NCI-H1930 (cell line): ENCODE measurements at places on chromosomes 5 and 9.

- no peak for DNase-seq
These were observed 6.4 kb downstream of the NOP16 start for GRCh38 chr5:176381979-176382378.

GRCh38 chr5:52392321-52392720 is 395.4 kb upstream of the ITGA1 start:
- DNase-seq: no peak

DNA sequence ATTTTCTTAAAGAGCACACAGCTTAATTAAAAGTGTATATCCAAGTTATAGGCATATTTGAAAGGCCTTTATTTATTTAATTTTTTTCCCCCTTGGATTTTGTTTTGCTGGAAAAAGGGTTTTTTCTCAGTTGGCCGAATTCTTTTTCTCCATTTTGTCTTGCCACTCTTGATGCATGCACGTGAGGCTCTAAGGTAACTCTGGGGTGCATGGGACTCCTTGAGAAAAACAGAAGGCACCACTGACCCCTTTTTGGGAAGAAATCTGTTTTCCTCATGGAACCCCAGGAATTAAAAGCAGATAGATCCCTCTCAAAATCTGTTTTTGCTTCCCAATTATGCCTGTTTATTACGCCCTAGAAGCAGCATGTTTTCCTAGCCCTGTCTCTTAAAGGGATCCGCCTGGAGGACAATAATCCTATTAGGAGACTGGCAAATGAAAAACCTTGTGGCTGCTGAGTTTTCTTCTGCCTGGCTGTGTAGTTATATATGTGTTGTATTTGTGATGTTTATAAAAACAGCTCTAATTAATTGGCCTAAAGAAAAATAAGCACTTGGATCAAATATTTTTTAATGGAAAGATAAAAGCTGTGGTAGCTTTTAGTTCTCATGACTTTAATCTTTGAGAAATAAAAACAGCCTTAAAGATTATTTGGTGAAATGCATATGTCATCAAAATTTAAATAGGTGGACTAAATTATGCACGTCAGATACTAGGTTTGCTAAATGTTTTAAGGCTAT is 435.1 kb upstream of the CDH9 start:
- DNase-seq: no peak

- DNase-seq: peak; percentile 82
These were observed at the start of gene ST6GALNAC4 for GRCh38 chr9:127916720-127917581. ST6GALNAC4 (minus strand) TSS chr9:127917041; CDS start chr9:127916419, 622 bp downstream.

GRCh38 chr5:73625944-73626811 is at the start of gene ARHGEF28:
ARHGEF28 (plus strand) TSS chr5:73626196; CDS start chr5:73684852, 58,656 bp downstream.
- peak; percentile 41 for DNase-seq

DNA sequence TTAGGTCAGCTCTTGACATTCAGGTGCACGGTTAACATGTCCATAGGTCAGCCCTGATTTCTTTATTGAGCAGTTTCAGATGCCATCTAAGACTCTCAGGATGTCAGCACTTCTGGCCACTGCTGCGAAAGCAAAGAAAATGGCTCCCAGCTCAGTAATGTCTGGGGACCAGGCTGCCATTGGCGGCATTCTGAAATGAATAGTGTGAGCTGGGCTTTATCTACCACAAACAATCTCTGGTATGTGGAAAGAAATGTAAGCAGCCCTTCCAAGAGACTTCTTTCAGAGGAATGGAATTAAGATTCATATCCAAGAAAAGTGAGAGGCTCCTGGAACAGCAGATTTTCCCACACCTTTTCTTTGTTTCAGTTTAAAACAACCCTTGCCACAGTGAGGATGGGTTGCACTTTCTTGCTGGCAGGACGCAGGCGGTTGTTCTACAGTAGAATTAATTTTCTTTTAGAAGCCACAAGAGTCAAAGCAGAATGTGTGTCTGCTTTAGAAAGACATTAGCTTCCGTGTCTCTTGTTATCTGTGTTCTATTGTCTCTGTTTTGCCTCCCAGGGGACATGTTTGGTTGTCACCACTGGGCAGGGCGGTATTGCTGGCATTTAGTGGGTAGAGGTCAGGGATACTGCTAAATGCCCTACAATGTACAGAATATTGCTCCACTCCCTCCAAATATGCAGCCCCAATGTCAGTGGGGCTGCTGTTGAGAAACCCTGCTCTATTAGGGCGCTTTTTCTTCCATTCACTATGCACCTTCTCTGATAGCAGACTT is 149.9 kb upstream of the ANKH start:
- no peak for DNase-seq

DNA sequence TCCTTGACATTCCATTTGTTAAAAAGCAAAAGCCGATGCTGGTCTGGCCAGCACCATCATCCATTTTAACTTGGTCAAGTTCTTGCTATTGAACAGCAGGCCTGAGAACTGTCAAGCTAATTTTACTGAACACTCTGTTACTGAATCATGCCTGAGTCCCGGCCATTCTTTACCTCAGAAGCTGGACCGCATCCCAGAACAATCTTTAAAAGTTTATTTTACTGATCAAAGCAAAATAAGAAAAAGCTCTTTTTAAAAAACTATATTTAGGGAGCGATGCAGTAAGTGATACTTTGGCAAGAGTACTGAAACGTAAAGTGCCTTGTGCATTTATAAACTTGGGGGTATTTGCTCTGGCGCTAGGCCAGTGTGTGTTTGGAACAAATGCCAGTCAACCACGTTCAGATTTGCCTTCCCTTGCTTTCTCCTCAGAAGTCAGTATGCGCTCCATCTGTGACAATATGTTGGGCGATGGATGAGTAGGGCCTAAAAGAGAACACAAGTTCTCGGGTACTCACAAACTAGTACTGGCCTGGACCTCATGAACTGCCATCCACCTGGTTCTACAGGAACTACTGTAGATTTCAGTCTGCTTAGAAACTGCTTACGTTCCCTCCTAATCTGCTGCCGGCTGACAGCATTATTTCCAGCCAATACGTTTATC is 161.9 kb downstream of the MAPKAP1 start:
- DNase-seq: no peak

- DNase-seq: no peak
These were observed 18.6 kb upstream of the ANGPTL2 start for GRCh38 chr9:127140842-127141675.

GRCh38 chr9:101498323-101498722 is 35.3 kb upstream of the RNF20 start:
- DNase-seq: no peak

GRCh38 chr5:403995-404394 is 39.0 kb upstream of the EXOC3 start:
- DNase-seq: no peak

DNA sequence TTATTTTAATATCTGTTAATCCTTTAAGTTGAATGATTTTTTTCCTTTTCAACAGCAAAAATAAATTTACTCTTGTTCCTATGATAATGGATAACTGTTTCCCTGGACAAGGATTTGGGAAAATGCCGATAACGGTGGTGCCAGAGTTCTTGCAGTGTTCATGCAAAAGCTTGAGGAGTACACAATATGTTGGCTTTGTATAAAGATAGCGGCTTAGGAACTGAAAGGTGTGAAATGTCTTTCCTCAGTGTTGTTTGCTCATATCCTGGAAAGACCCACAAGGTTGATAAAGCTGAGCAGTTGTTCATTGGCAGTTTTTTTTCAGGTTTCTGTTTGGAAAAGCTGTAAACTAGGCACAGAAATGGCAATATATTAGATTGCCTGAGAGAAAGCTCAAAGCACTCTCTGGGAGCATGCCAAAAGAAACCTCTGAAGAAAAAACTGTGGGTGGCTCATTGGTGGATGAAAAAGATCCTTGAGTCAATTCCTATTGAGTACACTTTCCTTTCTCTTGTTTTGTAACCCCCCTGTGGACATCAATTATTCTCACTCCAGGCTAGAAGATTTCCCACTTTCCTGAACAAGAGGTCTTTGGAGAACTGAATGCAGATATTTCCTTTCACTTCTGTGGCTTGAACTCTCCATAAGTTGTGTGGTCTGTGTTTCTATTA is 117.2 kb upstream of the RGMB start:
- DNase-seq: no peak

GRCh38 chr9:2359891-2360471 is 261.6 kb upstream of the VLDLR start:
- DNase-seq: peak; percentile 94

- peak; percentile 14 for DNase-seq
These were observed 3.2 kb upstream of the NFX1 start for GRCh38 chr9:33287087-33287490.

- DNase-seq: no peak
These were observed 4.6 kb downstream of the TGFBR1 start for GRCh38 chr9:99109522-99109921.

DNA sequence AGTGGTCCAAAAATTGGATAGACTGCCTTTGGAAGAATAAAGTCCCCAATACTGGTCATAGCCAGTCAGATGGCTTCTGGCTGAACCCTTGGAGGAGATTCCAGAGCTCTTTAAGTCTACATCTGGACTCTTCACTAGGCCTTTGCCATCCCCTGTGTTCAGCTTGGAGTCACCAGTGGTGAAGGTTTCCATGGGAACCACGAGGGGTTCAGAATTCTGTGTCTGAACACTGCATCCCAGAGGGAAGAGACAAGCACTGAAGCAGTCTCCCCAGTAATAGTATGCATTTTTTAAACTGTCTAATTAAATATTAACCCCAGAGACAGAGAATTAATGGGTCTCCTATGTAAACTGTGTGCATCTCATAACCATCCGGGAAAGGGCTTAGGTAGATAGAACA is 38.2 kb downstream of the POU4F3 start:
- no peak for DNase-seq

GRCh38 chr9:128251732-128252100 is 24.1 kb downstream of the GOLGA2 start:
- no peak for DNase-seq

DNA sequence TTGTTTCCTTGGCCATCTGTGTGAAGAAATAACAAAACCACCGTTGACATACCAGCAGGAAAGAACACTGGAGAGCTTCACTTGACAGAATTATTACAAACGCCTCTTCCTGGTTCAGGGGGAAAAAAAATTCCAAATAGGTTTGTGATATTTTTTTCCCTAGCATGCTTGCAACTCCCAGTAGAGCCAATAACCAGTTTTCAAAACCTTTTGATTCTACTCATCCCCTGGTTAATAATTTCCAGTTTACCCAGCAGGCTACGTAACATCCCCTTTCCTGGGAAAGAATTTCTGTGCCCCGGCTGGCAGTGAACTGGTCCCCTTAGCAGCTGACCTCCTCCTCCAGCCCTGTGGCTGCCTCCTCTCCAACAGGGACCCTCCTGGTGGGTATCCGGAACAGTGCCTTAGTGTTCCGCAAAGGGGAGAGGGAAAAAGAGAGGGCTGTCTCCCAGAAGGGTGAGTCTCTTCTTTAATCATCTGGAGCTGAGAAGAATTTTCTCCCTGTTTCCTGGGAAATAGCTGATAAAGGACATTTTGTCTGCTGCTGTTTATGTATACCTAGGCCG is 72.8 kb upstream of the BOD1 start:
- no peak for DNase-seq

GRCh38 chr5:63164339-63164738 is 585.7 kb downstream of the LRRC70 start:
- DNase-seq: no peak

- DNase-seq: no peak
These were observed 40.4 kb downstream of the ACTBL2 start for GRCh38 chr5:57442080-57442839.

GRCh38 chr9:6184749-6185645 is 30.6 kb upstream of the IL33 start:
- no peak for DNase-seq

DNA sequence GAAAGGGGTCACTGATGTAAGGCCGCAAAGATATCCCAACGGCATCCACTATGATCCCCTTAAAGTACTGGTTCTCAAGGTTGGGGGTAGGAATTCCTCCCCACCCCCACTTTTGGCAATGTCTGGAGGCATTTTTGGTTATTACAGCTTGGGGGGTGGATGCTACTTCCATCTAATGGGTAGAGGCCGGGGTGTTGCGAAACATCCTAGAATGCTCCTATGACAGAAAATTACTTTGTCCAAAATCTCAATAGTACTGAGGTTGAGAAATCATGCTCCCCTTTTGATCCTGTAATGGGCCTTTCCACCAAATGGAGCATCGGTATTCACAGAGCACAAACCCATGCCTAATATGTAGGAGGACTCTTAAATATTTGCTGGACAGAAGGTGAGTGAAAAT is 20.8 kb upstream of the TCERG1 start:
- no peak for DNase-seq

DNA sequence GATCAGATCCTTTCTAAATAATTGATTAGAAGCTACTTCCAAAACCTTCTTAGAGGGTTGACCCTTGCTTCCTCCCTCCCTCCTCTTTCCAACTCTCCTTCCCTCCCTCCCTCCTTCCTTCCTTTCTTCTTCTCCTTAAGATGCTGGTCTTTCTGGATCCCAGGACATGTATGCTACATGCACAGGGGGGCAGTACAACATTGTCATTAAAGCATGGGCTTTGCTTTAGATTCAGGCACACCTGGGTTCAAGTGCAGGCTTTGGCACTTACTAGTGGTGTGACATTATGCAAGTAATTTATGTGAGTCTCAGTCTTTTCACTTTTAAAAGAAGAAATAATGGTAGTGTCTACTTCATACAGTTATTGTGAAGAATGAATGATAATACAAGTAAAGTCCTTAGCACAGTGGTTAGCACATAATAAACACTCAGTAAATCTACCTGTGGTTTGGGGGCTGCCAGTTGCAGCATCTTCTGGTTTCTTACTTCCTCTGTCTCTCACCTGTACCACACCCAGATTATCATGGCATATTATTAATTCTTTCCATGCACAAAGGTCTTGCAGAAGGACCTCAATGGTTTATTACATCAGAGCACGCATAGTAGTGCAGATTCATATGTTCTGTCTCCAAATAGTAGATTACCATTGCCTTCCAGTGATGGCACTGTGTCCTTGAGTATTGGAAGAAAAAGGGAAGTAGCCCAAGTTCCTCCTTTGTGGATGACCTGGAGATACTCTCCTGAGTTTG is 154.1 kb downstream of the ARHGAP26 start:
- no peak for DNase-seq

- no peak for DNase-seq
These were observed 7.0 kb downstream of the IRX2 start for GRCh38 chr5:2744485-2744884.

- DNase-seq: no peak
These were observed 23.0 kb downstream of the FRRS1L start for GRCh38 chr9:109143881-109144562.

GRCh38 chr9:1804128-1804865 is 210.8 kb upstream of the SMARCA2 start:
- DNase-seq: no peak

- DNase-seq: no peak
These were observed 55.0 kb upstream of the IER5L start for GRCh38 chr9:129232839-129233591.

- DNase-seq: no peak
These were observed 4.3 kb downstream of the RAI14 start for GRCh38 chr5:34660444-34660843.

DNA sequence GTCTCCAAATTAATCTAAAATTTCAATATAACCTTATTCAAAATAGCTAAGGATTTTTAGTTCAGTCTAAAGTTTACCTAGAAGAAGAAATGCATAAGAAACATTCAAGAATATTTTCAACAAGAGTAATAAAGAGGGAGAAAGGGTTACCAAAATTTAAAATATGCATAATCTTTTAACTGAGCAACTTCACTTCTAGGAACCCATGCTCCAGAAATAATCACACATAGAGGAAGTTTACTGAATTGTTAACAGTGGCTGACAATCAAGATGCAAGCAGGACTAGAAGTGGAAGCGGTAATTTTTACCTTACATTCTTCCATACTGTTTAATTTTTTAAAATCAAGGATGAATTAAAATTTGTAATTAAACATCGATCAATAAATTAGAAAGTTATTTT is 1.9 kb downstream of the PJA2 start:
- DNase-seq: no peak
